ENCODE measurements at places on chromosomes 12 and 14. TPM values are rescaled to one million over a fixed set of nuclear protein-coding genes. Genes with fewer than 3 reads are reported as not detected.

- DNase-seq = no peak
These were observed 82.6 kb upstream of the HMGA2 start for GRCh38 chr12:65741656-65742017.

GRCh38 chr12:99810718-99811593 lies 163.4 kb downstream of the GARIN6 start:
- no peak for DNase-seq

DNA sequence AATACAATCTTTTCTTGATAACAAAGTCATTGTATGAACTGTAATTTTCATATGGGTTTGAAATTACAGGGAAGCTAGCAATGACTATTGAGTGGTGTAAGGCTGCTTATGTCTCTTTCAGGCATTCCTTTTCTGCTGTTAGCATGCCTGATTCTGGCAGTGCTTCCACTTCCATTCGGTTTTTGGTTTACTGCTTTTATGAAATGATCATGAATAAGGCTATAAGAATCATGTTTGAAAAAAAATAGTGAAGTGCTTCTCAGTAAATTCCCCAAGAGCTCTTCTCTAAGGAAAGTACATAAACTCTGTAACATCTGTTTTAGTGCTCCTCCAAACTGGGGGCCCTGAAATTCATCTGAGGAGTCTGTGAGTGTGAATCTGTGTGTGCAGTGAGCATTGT lies 434.0 kb upstream of the RGS6 start:
- DNase-seq = no peak

DNA sequence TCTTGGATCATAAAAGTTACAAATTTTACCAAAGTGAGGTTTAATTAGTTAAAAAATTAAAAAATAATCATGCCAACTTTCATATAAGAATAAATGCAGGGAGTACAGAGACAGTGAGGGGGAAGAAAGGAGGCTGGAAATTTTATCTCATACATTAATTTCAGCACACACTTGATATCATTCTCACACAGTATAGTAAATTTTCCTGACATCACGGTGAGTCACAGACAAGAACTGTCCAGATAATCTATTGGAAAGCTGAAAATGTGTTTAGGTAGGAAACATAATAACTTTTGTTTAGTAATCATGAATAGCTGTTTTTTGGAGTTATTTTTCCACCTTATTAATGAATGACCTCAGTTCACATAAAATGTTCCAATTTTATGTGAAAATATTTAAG lies 1204.8 kb downstream of the GALC start:
- no peak for DNase-seq

- DNase-seq = no peak
These were observed 5.4 kb downstream of the CDKN1B start for GRCh38 chr12:12722435-12723148.

- no peak for DNase-seq
These were observed 3.8 kb downstream of the CBLN3 start for GRCh38 chr14:24425704-24426103.

GRCh38 chr14:95533391-95533821 lies 1.4 kb upstream of the GLRX5 start:
- DNase-seq = peak; percentile 15

GRCh38 chr12:95390932-95391331 lies 83.0 kb upstream of the METAP2 start:
- DNase-seq = no peak

- DNase-seq = no peak
These were observed 390.6 kb upstream of the ATP2B1 start for GRCh38 chr12:90099288-90099687.

DNA sequence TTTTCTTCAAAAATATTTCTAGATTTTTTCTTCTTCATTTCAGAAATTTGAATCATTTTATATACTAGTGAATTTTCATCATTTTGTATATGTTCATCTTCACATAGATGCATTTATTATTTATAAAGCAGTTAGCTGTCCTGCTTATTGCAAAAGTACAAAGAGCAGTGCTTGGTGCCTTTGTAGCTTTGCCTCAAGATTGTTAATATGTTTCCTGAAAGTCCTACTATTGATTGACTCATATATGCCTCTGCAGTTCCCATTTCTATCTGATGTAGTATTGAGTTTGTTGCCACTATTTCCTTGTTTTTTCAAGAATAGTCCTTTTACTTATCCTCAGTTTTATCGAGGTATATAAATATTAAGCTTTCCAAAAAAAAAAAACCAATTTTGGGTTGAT lies 89.7 kb downstream of the PDE3A start:
- DNase-seq = no peak

GRCh38 chr14:34099635-34100034 lies 148.8 kb upstream of the EGLN3 start:
- no peak for DNase-seq

Gene TAS2R30
- total RNA-seq = 17.0 TPM

DNA sequence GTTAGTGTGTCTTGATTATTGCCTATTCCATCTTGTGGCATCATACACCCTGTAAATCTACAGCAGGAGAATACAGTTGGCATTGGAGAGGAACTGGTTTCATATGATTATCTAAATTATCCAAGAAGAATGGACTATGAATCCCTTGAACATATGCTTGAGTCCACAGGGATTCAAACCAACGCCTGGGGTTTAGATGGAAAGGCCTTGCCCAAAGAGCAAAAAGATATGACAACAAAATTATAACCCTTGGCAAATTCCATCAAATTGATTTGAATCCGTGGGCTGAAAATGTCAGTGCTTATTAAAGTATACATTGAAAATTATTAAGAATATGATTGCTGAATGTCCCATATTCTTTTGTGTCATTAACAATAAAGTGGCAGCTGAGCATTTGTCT lies 108.2 kb downstream of the PDE3A start:
- DNase-seq = no peak

DNA sequence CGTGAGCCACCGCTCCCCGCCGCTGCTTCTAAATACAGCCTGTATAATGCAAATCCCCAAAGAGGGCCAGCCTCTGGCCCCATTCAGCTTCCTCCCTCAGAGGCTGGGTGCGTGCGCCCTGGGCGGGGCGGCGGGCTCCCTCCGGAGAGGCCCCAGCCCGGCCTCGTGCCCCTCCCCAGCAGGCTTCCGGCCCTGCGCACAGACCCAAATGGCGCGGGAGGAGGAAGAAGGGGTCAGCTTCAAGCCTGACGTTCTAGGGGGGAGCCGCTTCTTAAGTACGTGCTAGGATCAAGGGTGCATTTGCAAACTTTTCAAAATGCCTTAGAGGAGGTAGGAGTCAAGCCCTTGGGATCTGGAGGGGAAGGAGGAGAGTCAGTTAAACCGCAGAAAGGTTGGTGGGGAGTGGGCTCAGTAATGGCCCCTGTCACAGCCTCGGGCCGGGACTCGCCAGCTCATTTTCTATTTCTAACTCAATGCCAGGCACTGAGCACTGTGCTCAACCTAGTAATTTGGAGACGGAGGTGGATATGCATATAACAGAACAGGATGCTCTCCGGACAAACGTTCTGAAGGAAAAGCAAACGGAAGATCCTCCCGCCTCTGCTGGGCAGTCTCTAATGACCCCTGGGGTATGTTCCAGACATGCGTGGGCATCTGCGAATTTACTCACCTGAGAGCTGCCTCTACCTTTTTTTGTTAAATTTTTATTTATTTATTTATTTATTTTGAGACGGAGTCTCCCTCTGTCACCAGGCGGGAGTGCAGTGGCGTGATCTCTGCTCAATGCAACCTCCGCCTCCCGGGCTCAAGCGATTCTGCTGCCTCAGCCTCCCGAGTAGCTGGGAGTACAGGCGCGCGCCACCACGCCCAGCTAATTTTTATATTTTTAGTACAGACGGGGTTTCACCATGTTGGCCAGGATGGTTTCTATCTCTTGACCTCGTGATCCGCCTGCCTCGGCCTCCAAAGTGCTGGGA lies 32.3 kb downstream of the NINJ2 start:
- DNase-seq = no peak

- DNase-seq = no peak
These were observed 122.4 kb downstream of the TSPAN9 start for GRCh38 chr12:3199551-3200031.

Gene NUP37
- total RNA-seq = 17.9 TPM

Gene SLC25A47
- not detected for total RNA-seq

DNA sequence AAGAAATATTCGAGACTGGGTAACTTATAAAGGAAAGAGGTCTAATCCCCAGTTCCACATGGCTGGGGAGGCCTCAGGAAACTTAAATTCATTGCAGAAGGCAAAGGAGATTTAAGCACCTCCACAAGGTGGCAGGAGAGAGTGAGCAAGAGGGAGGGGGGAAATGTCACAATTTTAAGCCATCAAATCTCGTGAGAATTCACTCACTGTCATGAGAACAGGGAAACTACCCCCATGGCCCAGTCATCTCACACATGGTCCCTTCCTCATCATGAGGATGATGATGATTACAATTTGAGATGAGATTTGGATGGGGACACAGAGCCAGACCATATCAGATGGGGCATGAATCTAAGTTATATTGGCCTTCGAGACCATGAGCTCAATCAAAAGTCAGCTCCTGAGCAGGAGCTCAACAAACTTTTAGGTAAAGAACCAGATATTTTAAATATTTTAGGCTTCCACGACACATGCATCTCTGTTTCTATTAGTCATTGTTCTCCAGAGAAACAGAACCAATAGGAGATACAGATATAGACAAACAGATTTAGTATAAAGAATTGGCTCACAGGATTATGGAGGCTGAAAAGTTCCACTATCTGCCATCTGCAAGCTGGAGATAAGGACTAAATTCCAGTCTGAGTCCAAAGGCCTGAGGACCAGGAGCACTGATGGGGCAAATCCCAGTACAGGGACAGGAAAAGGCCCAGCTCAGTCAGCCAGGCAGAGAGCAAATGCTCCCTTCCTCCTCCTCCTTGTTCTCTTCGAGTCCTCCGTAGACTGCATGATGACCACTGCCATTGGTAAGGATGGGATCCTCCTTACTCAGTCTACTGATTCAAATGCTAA lies 24.9 kb downstream of the DGLUCY start:
- DNase-seq = no peak

GRCh38 chr12:109804820-109805761 lies 28.1 kb downstream of the TRPV4 start:
- peak; percentile 67 for DNase-seq

Gene GZMB
- 1.3 TPM for total RNA-seq

DNA sequence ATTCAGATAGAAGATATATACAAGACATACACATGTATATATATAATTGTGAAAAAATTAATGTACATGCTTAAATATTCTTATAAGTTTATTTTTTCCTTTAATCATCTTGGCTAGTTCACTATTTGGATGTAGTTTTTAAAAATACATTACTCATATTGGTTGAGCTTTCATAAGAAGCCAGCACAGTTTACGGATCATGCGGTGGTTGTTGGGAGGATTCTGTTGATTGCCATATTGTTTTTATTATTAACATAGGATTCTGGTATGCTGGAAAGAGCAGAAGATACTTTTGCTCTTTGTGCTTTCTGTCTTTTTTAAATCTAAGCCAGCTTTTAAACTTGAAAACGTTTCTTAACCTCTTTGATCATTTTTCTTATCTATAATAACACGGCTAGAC lies 163.4 kb downstream of the OTOGL start:
- DNase-seq = no peak

DNA sequence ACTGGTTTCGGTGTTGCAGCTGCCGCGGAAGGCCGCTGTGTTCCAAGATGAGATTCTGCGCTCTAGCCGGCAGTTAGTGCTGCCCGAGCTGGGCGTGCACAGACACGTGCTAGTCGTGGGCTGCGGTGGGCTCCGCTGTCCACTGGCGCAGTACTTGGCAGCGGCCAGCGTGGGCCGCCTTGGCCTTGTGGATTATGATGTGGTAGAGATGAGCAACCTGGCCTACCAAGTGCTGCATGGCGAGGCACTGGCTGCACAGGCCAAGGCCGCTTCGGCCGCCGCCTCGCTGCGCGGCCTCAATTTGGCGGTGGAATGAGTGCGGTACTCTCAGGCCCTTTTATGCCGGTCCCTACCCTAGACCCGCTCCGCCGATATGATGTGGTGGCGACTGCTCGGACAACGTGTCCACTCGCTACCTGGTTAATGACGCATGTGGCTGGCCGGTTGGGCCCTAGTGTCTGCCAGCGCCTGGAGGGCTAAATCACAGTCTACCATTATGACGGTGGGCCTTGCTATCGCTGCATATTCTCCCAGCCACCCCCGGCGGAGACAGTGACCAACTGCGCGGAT lies 102.2 kb downstream of the SNAPC1 start:
- DNase-seq = no peak

GRCh38 chr14:61420326-61420725 lies 98.9 kb downstream of the PRKCH start:
- no peak for DNase-seq

DNA sequence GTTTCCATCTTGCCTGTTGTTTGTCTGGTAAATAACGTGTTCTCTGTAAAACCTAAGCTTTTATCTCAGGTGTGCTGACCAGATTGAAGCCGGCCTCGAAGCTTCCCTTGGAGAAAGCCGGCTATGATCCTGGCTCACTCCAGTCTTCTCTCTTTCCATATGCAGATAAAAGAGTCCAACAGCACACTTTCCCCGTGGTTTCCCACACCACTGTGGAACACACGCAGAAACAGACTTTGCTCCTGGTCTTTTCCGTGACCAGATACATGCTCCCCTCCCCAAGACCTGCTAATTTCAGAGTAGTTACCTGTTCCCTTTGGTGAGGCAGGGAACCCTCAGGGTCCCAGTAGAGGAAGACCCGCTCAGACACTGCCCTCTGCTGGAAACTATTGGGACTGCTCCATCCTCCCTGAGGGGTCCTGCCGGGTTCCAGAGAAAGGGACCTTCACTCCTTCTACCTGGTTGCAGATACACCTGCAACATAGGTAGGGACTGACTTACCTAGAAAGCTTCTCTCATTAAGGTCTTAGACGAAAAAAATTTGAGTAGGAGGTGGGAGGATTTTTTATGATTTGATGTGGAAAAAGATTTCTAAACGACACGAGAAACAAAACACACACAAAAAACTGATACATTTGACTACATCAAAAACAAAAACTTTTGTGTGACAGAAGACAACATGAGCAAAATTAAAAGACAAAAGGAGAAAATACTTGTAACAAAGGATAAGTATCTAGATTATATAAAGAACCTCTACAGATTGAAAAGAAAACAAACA lies 415.4 kb upstream of the CCDC196 start:
- no peak for DNase-seq

Gene ATN1
- 59.7 TPM for total RNA-seq
